IMR-90 (cell line): ENCODE measurements at places on chromosomes 12 and 14.

DNA sequence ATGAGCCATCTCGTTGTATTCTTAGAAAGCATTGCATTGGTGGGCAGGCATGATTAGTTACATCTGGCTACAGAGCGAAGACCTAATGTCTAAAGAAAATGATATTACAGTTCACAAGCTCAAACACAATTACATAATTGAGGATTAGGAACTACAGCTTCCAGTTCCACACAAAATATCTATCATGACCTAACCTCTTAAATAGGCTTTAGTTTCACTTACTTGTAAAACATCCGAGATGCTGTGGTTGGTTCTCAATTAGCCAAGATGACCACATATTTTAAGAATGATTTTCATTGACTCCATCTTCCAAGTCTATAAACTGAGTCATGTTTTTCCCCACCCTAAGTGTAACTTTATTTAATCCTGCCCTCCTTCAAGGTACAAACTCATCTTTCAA, 69.5 kb downstream of the LRIG3 start:
- DNase-seq = no peak

DNA sequence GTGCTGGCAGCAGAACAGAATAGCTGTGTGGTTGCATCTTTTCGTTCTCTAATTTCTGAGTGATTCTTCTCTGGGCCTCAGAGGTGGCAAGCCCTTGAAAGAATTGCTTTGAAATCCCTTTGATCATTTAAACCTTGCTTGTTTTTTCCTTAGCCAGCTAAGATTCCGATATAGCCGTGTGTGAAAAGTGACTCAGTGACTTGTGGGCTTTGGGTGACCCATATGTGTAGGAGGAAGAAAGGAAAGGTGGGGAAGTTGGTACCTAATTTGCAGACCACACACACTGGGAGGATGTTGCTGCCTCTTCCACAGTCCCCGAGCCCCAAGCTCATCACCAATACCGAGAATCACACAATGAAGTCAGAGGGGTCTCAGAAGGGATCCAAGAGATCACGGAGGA, 18.8 kb downstream of the SLC24A4 start:
- DNase-seq = no peak

GRCh38 chr12:8507596-8507995, 5.7 kb upstream of the CLEC4D start:
- DNase-seq = no peak

DNA sequence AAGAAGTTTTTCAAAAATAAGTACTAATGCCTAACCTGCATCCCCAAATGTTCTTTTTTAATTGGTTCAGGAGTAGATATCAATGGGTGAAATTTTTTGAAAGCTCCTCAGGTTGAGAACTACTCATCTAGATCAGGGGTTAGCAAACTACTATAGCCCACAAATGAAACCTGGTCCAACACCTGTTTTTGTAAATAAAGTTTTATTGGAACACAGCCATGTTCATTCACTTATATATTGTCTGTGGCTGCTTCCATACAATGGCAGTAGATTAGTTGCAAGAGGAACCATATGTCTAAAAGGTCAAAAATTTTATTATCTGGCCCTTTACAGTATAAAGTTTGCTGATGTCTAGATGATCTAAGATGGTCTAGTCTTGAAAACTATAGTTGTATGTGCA, 13.8 kb downstream of the PUS7L start:
- DNase-seq = no peak

GRCh38 chr12:80400571-80400991, 43.5 kb upstream of the PTPRQ start:
- DNase-seq = no peak

DNA sequence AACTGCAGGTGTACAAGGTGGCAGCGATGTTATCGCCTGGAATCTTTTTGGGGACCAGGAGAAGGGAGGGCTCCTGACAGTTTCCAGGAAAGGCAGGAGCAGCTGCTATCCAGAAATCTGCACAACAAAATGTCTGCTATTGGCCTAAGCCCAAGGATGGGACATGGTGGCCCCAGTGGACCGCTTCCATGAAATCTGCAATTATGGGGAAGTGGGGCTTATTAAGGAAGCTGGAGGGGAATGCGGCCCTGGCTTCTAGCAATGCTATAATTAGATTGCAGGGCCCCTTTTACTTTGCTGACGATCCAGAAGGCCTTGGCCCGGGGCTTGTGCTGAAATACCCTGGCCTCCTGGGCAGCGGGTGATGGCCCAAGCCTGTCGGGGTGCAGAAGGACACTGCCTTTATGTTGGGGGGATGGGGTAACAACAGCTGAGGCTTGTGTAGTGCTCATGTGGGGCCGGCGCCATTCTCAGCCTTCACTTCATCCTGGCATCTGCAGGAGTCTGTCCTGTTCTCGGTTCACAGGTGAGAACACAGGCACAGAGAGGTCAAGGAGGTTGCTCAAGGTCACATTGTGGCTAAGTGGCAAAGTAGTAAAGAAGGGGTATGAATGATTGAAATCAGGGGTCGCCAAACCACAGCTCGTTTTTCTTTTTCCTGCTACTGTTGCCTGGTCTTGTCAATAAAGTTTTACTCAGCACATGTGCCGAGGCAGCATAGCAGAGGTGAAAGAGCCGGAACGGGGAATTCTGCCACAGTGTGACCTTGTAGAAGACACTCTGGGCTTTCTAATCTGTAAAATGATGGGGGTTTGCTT, 153.5 kb downstream of the RBM19 start:
- no peak for DNase-seq

DNA sequence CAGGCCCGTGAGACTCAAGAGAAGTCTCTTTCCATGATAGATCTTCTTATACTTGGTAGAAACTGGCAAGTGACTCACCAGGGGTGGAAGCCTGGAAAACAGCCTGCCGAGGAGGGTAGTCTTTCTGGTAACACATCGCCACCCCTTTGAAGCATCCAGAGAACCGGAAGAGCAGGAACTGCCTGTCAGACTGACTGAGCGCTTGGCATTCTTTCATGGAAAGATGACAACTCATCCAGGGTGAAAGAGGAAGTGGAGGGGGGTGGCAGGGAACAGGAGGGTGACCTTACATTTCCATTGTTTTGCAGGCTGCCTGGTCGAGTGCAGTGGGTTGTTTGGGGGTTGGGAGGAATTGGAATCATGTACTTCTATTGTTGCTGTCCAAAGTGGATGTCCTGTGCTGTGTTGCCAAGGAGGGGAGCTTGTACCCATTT, 34.5 kb downstream of the PRKCH start:
- DNase-seq = peak; percentile 11

GRCh38 chr12:60257063-60257462, 661.2 kb downstream of the SLC16A7 start:
- DNase-seq = peak; percentile 86

GRCh38 chr12:46402451-46402850, 29.9 kb upstream of the SLC38A2 start:
- peak; percentile 81 for DNase-seq

DNA sequence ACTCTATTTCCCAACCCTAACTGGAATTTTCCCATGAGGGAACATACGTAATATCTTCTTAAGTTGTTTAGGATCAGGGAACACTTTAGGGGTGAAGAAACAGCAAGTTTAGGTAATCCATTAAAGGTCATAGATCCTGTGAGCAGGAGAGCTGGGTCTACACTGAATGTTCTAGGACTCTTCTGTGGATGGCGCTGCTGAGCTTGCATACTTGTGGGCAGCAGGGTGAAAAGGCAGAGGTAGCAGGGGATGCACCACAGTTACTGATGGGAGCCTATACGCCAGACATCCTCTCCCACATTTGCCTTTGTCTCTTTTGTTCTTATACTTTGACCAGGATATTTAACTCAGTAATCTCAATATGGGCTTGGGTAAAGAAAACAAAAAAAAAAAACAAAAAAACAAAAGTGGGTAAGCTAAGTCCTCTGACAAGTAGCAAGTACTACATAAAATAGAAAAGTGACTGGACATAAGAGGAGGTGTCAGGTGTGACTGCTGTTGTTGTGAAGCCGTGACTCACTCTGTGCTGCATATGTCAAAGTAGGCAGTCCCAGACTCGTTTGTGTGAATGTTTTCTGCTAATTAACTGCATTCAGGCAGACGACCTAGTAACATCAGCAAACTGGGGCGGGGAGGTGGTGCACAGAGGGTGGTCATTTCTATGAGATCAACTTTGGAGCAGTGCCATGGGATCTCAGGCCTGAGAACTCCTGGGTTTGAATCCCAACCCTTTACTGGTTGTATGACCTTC, 31.6 kb downstream of the NEUROD4 start:
- no peak for DNase-seq

- no peak for DNase-seq
Observed at GRCh38 chr12:34389378-34390170, 367.3 kb downstream of the ALG10 start.

DNA sequence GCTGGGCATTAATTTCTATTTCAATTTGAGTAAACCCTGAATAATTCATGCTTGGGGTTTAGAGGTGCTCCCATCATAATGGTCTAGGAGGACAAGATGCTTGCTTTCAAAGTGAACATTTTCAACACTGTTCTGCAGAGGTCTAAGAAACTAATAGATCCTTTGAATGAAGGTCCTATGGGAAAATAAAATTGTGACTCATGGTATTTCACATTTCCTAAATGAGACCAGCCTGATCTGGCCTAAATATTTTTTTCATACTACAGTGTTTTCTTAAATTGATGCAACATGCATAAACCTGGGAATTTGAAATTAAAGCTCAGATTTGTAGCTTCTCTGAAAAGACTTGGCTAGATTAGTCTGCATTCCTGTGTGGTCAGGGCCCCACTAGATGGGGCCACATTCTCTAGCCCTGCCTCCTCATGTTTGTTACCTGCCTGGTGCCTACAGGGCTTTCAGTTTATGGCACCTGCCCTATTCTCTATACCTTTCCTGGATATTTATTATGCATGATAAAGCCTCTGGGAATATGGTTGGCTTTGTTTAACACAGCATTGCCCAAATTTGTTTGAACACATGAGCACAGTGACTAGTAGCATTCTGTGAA, 112.7 kb downstream of the METTL25 start:
- DNase-seq = no peak

GRCh38 chr12:46535376-46535775, 162.8 kb upstream of the SLC38A2 start:
- DNase-seq = no peak

DNA sequence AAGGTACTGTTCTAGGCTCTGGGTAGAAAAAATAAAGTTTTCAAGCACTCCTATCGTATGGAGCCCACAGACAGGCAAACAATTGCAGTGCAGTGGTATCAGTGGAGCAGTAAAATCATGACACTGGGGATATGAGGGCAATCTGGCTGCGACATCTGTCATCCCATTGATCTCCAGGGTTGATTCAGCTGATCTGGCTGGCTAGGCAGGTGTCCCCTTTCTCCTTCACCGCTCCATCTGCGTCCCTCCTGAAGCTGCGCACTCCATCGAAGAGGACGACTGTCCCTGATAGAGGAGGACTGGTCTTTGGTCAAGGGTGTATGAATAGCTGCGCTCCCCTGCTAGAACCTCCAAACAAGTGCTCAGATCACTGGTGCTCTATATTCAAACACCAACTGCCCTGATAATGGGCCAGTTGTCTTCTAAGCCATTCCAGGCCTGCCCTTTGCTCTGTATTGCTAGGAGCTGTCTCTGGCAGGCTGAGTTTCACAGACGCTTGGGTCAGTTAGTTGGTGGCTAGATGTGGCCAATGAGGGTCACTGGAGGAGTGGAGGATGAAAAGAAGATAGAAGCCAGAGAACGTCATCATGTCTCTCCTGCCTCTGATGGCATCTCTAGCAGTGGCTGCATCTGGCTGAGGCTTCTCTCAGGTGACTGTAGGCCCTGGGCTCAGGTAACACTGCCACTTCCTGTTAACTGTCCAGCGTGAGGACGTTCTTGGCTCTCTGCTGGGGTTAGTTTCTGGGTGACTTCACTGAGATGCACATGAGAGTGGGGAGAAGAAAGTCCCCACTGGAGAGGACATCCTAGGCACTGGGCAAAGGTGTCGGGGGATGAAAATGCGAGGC, 205.0 kb upstream of the FOXN3 start:
- DNase-seq = no peak

DNA sequence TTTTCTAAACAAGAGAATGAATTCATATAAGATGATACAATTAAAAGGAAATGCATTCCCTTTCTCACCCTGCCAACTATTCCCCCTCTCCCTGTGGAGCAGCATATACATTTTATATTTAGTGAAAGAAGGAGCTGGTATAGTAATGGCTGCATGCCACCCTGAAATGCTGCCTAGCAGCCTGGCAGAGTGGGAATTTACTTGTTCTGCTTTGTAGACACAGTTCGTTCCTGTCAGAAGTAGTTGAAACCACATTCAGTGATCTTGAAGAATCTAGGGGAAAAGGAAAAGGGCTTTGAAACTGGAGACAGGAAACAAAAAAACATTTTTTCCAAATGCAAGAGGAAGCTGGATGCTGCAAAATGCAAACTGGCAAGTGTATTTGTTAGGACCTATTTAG, 176.0 kb upstream of the PLEKHA5 start:
- no peak for DNase-seq

- no peak for DNase-seq
Observed at GRCh38 chr12:12553208-12553785, 9.4 kb downstream of the DUSP16 start.

DNA sequence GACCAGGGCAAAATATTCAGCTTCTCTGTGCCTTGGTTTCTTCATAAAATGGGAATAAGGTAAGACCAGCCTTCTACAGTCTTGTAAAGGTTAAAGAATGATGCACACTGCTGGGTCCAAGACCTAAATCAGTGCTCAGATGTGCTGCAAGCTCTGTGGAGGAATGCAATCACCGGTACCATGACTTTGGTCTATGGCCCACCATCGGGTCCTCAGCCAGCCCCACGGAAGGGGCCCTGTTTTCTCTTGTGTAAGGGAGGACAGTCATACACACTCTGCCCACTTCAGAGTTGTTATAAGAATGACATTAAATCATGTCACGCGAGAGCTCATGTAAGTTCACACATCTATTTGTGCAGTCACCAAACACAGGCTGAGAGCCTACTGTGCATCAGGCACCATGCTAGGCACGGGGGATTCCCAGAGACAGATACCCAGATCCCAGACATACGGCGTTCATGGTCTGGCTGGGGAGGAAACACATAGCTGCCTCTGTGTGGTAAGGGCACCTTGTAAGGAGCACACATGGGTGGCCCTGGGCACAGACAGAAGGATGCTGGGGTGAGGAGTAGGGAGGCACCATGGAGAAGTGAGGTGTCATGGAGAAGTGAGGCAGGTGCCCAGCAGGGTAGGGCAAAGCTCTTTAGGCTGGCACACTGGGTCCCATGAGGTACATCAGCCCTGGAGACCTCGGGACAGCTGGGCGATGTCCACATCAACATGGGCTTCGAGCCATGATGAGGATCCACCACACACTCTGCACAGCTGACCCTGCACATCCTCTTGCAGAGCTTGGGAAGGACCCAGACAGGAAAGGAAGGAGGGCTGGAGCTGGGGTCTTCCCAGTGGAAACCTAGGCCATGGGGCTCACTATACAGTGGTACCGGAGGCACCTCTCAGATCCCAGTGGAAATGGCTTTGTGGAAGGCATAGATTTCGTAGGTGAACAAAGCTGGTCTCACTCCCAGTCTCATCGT, 190.4 kb upstream of the DIO3 start:
- DNase-seq = no peak
